ENCODE measurements at places on chromosomes 6 and 20. TPM values are rescaled to one million over a fixed set of nuclear protein-coding genes. Genes with fewer than 3 reads are reported as not detected.

GRCh38 chr20:32920066-32920465 lies 61.3 kb downstream of the EFCAB8 start:
- no peak for DNase-seq

- DNase-seq = no peak
These were observed 55.1 kb downstream of the STMND1 start for GRCh38 chr6:17156966-17157365.

- no peak for DNase-seq
These were observed 100.7 kb upstream of the PTPN1 start for GRCh38 chr20:50409495-50409894.

GRCh38 chr20:33684533-33685327 lies 1.5 kb downstream of the E2F1 start:
- DNase-seq = no peak

DNA sequence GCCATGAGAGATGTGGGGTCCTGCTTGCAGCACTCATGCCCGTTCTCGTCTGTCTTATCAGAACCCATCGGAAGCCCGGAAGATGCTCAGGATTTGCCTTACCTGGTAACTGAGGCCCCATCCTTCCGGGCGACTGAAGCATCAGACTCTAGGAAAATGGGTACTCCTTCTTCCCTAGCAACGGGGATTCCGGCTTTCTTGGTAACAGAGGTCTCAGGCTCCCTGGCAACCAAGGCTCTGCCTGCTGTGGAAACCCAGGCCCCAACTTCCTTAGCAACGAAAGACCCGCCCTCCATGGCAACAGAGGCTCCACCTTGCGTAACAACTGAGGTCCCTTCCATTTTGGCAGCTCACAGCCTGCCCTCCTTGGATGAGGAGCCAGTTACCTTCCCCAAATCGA lies 8.3 kb downstream of the PI16 start:
- no peak for DNase-seq

DNA sequence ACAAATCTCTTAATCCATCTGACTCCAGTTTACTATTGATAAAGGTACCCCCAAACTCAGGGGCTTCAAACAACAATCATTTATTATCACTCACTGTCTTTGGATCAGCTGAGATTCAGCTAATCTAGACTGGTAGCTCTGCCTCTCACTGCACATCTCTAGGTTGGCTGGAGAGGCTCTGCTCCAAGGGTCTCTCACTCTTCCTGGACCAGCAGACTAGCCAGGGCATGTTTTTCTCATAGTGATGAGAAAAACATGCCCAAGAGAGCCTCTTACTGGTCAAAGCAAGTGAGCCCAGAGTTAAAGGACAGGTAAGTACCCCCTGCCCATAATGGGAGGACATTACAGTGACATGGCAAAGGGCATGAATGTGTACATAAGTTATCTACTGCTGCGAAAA lies 115.1 kb upstream of the BEND3 start:
- no peak for DNase-seq

- DNase-seq = no peak
These were observed 40.2 kb downstream of the MRPL14 start for GRCh38 chr6:44086931-44087574.

PIM1 gene
- total RNA-seq = 9.2 TPM

- DNase-seq = no peak
These were observed 7.9 kb downstream of the NKX2-2 start for GRCh38 chr20:21505810-21506530.

DNA sequence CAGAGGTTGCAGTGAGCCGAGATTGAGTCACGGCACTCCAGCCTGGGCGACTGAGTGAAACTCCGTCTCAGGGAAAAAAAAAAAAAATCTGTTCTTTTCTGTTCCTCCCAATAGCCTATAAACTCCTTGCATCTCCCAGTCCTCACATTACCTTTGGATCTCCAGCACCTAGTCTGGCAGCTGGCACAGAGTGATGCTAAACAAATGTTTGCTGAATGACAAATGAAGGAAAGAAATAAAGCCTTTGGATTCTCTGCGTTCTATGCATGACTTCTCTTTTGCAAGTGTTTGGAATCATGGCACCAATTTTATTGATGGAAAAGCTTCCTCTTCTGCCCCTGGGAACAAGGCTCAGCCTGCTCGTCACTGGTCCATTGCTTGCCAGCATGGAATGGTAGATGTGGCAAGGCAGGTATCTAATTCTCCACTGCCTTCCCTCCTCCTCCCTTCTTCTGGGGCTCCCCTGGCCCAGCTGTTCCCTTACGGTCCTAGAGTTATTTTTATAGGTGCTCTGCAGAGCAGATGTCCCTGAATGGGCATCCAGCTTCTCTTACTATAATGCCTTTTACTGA lies 53.6 kb upstream of the FYN start:
- no peak for DNase-seq

Measured in H4 (cell line).